Small intestine (tissue), 16 donors: ENCODE measurements at places on chromosomes 6 and 20.

DNA sequence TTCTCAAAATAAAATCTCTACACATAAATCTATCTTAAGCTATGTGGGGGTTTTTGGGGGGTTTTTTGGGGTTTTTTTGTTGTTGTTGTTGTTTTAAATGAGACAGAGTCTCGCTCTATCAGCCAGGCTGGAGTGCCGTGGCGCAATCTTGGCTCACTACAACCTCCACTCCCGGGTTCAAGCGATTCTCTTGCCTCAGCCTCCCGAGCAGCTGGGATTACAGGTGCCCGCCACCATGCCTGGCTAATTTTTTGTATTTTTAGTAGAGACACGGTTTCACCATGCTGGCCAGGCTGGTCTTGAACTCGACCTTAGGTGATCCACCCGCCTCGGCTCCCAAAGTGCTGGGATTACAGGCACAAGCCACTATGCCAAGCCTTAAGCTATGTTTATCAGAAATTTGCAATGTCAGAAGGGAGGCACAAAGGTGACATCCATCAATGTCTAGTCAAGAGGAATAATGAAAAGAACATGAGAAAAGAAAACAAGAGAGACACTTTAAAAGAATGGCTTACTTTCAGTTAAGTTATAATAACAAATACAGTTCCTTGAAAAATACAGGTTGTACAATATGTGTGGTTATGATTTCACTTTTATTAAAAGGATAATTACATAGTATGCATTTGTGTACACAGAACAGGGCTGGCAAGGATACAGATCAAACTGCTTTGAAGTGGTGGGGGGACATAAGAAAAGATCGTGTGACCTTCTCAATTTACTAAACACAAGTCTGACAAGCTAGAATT, 28.6 kb downstream of the SLC23A2 start:
- DNase-seq: no peak

- no peak for DNase-seq
These were observed 40.9 kb downstream of the KIZ start for GRCh38 chr20:21166801-21167200.

DNA sequence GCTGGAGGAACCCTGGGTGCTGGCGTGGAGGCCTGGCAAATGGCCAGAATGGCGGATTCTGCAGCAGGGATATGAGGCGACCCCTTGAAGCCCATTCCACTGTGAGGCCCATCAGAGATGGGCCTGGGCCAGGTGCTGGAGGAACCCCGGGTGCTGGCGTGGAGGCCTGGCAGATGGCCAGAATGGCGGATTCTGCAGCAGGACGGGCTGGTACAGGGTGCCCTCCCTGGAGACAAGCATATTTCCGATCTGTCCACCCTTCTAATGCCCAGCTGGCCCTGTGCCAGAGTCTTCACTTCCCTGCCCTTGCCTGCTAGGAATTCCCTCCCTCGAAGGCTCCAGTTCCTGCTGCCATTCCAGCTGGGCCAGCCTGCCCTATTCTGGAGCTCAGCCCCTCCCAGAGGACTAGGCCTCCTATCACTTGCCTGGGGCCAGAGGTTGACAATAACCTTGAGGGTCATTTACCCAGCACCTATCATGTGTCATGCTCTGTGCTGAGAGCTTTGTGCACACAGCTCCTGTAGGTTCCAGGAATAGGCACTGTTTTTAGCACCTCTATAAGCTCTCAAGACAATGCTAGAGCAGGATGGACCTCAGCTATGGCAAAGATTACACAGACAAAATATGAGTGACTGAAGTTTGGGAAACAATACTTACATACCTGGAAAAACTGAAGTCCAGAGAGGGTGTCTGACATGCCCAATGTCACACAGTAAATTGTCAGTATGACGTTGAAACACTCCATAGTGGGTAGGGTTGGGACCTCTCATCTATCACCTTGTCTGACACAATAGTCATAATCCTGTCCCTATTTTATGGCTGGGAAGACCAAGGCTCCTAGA, 21.4 kb downstream of the SUN5 start:
- peak; percentile 12 for DNase-seq

GRCh38 chr6:39268171-39268570, 38.9 kb upstream of the KCNK5 start:
- DNase-seq: no peak

- DNase-seq: no peak
These were observed 33.0 kb downstream of the SLCO4A1 start for GRCh38 chr20:62675156-62675876.

DNA sequence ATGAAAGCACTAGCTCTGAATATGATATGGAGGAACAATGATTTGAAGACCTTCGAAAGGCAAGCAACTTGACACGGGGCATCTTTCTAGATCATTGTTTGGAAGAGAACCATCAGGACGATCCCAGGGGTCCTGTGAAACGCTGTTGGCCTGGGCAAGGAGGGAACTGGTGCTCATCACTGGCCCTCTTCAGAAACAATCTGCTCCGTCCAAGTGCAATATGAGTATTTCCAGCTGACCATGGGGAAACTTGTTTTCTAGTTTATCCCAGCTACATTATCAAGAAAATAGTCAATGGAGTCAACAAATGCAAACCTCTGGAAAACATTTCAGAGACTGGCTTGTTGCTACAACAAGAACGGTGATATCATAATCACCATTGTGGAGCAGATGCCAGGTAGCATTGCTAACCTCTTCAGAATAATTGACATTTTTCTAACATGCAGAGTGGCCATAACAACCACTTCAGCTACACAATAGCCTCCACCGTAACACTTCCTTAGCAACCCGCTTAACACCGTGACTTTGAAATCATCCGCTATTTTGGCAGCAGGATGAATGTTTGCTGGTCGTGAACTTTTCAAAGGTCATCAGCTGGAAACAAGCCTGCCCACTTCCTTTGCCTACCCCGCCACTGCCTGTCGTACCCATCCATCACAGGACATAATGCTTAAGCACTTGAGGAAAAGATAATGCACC, 112.0 kb upstream of the PDE10A start:
- peak; percentile 4 for DNase-seq

- DNase-seq: no peak
These were observed 17.5 kb downstream of the TTBK1 start for GRCh38 chr6:43260791-43261190.

GRCh38 chr20:46701057-46701456, 8.4 kb upstream of the SLC2A10 start:
- DNase-seq: no peak

DNA sequence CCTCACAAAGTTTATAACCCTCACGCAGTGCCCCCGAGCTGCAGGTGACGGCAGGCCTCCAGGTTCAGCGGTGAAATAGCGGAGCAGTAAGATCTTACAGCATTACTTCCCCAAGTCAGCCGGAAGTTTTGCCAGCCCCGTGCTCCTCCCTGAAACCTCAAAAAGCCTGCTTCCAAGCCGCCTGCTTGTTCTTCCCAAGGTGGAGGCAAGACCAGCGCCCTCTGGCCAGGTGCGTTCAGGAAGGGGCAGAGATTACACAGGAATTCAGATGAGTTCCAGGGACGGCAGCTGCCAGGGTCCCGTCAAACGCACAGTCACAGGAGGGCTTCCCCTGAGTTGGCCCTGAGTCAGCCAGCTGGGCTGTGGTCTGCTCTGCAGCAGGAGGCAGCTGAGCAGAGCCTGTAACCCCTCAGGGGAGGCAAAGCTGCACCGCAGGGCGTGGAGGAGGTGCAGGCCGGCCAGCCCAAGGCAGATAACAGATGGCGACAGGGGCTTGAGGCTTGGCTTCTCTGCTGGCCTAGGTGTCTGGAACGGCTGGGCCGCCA, 124.1 kb upstream of the RPS6KA2 start:
- no peak for DNase-seq

DNA sequence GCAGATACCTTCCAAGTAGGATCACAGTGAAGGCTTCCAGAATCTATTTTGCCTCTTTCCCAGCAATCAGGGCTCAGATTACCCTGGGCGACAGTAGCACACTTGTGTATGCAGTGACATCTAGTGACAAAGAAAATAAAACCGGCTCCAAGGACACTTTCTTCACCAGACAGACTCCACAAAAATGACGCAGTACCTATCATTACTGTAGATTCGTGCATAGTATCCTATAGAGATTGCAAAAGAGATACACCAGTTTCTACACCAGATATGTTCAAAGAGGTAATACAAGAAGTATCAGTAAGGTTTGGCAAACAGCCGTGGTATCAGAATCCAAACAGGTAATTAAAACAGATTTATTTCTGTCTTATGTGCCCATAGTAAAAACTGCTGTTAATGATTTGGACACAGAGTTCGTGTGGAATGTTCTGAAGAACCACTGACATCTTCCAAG, 600.4 kb upstream of the JAG1 start:
- DNase-seq: peak; percentile 67

DNA sequence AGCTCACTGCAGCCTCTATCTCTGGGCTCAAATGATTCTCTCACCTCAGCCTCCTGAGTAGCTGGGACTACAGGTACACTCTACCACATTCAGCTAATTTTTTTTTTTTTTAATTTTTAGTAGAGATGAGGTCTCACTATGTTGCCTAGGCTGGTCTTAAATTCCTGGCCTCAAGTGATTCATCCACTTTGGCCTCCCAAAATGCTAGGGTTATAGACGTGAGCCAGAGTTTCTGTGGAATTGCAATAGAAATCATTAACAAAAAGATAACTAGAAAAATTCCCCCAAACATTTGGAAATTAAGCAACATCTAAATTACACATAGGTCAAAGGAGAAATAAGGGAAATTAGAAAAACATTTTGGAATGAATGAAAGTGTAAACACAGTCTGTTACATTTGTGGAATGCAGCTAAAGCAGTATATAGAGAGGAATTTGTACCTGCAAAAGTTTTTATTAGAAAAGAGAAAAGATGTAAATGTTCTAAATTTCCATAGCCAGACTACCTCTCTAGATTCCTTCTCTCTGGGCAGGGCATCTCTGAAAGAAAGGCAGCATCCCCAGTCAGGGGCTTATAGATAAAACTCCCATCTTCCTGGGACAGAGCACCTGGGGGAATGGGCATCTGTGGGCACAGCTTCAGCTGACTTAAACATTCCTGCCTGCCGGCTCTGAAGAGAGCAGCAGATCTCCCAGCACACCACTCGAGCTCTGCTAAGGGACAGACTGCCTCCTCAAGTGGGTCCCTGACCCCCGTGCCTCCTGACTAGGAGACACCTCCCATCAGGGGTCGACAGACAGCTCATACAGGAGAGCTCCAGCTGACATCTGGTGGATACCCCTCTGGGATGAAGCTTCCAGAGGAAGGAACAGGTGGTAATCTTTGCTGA, 51.3 kb downstream of the ATRN start:
- no peak for DNase-seq

DNA sequence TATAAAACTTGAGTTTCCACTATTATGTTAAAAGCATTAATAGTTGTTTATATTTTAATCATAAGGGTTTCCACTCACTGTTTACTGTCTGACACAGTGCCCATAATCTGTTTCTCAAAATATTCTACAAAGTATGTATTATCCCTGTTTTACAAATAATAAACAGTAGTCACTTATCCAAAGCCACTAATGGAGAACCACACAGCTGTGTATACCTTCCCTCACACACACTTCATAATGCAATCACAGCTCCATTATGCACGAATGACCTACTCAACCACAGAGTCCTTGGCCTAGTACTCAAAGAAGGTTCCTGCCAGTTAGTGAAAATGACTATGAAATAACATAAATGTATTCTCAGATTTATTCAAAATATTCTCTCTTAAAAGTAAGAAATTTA, 103.1 kb downstream of the EPB41L2 start:
- no peak for DNase-seq

DNA sequence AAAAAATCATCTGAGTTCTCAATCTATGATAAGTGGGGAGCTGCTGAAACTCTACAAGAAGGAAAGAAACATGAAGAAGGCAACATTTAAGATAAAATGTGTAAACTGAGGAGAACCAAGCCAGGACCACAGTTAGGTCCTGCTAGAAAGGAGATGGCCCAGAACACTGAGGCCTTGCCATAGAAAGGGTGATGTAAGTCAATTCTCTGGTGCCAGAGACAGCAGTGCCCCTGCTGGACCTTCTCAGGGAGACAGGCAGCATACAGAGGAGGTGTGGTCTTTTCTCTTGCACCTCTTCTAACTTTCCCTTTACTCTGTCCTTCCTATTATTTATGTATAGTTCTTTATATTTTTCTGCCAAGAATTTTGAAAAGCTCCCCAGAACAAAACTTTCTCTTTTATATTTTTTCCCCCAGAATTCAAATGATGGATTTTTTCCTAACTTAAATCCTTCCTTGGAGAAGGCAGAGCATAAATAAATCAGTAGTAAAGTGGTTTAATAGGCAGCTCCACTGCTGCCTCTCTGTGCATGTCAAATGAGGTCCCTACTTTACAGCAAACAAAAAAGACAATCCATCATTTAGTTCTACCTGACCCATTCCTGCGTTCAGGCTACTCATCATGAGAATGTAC, 9.0 kb downstream of the UQCC2 start:
- peak; percentile 67 for DNase-seq

DNA sequence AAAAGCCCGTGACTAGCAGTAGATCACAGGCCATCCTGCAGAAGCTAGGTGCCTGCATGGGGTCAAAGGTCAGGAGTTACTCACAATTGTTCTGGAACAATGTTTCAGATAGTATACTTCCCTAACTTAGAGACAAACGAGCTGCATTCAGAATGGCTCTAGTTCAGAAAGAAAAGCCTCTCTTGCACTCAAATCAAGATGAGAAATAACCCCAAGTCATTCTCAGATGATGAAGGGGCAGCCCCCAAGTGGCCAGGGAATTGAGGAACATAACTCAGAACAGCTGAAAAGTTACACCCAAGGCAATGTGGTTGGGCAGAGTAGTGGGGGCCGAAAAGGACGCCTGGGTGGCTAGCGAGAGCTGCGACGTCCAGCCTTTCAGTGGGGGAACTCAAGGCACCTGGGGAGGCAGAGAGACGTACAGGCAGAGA, 27.8 kb downstream of the FYN start:
- DNase-seq: no peak

- no peak for DNase-seq
These were observed 292.1 kb downstream of the CDKAL1 start for GRCh38 chr6:20826378-20826777.

GRCh38 chr6:131017962-131018361, 45.1 kb downstream of the EPB41L2 start:
- DNase-seq: no peak

DNA sequence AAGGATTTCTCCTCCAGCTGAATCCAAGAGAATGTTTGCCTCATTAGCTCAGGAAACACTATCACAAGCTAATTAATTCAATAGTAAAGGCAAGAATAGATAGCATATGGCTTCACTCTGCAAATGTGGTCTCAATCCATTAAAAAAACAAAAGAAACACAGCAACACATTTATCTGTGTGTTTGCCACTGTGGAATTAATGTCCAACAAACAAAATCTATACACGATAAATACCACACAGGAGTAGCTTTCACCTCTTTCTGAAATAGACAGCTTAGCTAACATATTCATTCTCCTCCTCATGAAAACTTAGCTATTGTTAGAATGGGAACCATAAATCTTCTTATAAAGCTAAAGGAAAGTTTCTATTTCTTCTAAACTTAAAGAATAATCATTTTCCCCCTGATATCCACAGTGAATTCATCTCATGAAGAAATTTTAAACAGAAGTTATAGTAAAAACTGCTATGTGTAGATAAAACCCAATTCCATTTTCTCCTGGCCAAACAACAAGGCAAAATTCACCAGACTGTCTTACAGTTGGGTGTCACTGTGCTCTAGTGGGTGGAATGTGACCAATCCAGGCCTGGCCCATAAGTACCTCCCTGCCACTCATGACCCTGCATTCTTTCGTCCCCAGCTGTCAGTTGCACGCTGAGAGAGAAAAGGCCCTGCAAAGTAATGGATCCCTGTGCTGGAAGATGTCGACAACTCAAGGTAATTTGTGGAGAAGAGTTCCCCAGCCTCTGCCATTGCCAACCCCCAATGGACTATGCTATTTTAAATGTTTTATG, 92.9 kb upstream of the NRSN1 start:
- DNase-seq: no peak
